ENCODE measurements at places on chromosomes 12 and 14.

DNA sequence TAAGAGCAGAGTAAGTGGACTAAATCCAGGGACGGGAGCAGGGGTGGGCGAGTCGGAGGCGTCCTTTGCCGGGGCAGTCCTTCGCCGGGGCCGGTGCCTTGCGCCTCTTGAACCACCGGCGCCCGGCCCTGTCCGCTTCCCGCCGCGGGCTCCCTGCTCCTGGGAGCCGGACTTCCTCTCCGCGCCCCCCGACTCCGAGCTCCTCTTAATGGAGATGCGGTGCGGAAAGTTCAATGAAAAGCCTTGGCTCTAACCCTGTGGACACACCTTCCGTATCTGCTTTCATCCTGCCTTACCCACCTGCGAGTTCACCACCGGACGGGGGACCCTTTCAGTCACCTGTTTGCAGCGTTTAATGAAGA, 412 bp downstream of the FGFR1OP2 start:
- DNase-seq = no peak

GRCh38 chr12:64070454-64070853, 151.6 kb downstream of the KICS2 start:
- no peak for DNase-seq

GRCh38 chr14:34372786-34373185, 89.3 kb downstream of the SPTSSA start:
- DNase-seq = no peak

GRCh38 chr12:96073346-96074330, 38.3 kb upstream of the LTA4H start:
- DNase-seq = no peak

DNA sequence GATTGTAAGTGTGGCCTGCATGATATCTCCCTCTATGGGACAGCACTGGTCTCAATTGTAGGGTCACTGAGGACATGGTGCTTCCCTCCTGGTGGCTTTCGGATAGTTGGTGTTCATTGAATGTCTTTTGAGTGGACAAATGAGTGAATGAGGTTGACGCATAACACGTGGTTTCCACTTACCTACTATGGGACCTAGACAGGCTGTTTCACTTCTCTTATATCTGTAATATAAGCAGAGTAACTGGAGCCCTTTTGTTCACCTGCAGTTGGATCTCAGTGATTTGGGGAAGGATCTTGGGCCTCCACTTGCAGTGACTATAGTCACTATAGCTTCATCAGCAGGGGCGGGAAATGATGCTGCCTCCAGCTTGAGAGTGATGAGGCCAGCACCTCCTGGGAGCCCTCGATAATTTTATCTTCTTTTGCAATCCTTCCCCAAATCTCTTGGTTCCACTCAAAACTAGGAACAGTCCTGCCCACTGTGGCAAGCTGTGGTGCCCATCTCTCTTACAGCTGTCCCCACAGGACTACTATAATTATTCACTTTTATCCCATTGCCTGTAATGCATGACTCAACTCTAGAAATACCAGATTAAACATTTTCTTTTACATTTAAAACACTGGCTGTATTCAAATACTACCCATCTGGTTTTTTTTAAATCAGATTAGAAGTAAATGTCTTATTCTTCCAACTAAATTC, 242.9 kb downstream of the CHST11 start:
- no peak for DNase-seq

- DNase-seq = no peak
Observed at GRCh38 chr14:23396126-23396525, 11.9 kb downstream of the MYH6 start.

DNA sequence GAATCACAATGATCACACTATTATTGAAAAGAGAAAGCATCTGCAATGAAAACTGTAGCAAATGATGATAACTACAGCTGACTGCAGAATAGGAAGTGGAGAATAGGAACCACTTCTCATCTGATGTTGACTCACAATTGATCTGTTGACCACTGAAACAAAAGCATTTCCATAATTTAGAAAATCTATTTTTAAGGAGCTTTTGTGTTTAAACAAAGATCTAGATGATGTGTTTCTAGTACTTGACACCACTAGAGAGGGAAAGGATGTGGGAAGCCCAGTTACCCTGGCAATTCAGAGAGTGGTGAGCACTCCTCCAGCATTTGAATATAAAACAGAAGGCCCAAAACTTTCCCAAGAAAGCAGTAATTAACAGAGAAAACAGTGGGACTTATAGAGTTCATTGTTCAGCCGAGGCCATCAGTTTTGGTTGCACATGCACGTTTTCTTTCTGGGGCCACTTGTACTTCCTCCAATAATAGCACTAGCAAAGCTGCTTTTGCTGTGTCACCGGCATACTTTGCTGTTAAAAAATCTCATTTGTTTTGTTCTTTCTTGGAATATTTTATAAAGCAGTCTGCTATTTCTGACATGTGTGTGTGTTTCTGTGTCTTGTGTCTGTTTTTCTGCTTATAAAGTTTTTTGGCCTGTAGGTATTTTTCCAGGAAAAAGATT, 76.1 kb upstream of the HECTD1 start:
- DNase-seq = no peak

GRCh38 chr14:38297681-38298080, 41.8 kb upstream of the CLEC14A start:
- no peak for DNase-seq

- DNase-seq = no peak
Observed at GRCh38 chr12:121576851-121577391, 3.9 kb downstream of the KDM2B start.

- no peak for DNase-seq
Observed at GRCh38 chr14:87334997-87335685, 657.8 kb downstream of the GALC start.

DNA sequence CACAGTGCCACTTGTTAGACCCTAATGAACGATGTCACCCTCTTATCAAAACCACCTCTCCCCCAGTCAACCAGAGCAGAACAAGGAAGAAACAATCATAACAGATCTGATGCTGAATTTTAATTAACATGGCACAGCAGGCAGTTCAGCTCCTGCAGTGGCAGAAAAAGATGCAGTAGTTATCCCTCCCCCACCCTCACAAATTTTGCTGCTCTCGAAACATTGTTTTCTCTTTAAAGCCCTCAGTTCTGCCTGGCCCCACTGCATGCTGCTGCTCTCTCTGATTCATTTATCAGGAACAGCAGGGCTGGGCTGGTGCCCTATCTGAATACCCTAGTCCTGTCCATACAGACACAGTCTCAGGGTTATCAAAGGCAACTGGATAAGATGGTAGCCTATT, 12.2 kb downstream of the CCDC175 start:
- DNase-seq = no peak

DNA sequence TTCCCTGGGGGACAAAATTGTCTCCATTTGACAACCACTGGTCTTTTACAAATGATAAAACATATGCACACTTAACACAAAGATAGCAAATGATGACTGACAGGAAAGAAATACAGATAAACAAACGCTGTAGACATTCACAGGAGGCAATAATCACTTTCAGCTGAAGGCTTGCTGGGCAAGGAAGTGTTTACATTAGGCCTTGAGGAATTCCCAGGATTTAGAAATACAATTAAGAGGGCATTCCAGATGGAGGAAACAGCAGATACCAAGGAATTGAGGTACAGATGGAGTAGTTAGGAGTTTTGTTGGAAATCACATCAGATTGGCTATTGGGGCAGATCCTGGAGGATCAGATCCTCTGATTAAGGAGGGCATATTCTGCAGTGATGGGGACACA, 93.9 kb downstream of the DYRK2 start:
- DNase-seq = no peak

DNA sequence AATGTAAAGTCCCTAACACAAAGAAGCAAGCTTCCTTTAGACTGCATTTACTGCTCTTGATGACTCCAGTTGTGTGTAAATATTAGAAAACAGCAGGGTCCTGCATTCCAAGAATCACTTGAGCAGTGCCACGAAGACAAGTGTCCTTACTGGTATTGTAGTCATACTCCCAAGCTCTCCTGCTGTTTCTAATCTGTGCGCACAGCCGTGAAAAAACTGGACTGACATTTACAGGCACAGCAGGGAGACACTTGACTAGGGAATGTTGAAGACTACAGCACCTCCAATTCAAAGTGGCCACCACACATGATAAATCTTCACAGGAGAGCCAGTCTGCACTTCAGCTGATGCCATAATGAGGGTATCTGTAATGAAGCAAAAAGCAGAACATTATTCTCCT, 91.4 kb downstream of the VRK1 start:
- DNase-seq = no peak

DNA sequence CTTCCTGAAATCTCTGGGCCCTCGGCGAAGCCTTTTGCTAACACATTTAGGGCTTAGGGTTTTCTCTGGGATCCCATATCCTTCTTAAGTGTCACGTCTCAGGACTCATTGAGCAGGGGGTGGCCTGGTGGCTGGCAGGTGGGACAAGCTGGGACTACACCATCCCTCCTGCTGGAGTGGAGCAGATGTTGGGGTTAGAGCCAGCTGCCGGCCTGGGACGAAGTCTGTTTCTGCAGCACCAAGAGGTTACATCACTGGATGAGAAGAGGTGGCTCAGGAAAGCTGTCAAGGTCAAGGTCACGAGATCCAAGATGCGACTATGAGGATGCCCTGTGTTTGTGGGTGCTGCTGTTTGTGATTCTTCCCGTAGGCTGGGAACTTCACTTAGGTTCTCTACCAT, 16.3 kb downstream of the SMCO2 start:
- no peak for DNase-seq

DNA sequence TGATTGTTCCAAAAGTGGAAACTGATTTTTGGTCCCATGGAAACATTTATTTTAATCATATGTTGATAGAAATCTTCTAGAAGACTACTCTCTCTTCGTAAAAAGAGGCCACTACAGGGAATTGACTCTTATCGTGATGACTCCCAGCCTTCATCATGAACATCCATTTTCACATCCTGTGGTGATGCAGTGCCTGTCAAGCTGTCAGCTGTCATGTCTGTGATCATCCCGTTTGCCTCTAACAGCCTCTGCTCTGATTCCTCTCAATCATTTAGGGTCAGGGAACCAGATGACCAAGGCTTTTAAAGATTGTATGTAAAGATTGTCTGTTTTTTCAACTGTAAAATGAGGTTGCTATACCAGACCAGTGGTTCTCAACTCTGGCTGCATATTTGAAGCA, 419.0 kb upstream of the MGAT4C start:
- no peak for DNase-seq

DNA sequence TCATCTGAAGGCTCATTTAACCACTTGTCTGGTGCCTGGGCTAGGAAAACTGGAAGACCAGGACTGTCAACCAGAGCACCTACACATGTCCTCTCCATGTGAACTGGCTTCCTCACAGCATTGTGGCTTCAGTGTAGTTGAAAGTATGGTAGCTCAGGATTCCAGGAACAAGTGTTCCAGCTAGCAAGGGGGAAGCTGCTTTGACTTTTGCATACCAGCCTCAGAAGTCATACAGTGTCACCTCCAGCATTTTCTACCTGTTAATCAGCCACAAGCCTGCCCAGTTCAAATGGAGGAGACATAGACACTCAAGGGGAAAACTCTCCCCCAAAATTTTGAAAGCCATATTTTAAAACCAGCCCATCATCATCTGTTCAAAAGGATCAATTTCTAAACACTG, 212.8 kb upstream of the CAND1 start:
- DNase-seq = no peak

GRCh38 chr14:32203928-32204357, 874 bp upstream of the RNU6-8 start:
- DNase-seq = no peak

DNA sequence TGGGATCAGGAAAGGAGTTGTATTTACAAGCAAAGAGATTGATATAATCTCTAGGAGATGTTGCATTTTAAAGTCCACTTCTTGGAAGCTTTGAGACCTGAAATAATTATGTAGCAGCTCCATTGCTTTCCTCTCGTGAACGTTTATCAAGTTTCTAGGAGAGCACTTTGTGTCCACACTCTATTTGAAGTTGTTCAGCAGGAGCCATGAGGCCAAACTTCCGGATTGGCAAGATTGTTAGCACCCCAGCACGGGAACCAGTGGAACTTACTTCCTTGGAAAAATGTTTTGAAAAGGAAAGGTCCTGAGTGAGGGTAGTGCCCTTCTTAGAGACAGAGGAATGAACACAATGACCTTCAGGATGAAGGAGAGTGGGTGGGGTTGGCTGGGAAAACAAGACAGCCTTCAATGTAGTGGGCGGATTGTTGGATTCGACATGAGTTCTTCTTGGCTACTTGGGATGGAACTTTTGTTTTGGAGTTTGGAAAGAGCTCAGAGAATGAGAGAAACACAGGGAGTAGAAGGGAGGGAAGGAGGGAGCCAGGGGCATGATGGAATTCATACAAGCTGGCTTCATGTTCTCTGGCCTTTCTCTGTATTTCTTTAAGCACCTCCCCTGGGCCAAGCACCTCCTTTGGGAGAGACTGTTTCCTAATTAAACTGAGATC, 23.8 kb upstream of the CISTR start:
- DNase-seq = no peak

GRCh38 chr14:38662781-38663180, 406.9 kb upstream of the CLEC14A start:
- no peak for DNase-seq

GRCh38 chr12:85152311-85152729, 116.2 kb downstream of the LRRIQ1 start:
- no peak for DNase-seq

- DNase-seq = no peak
Observed at GRCh38 chr12:105982022-105982421, 156.7 kb downstream of the NUAK1 start.

- no peak for DNase-seq
Observed at GRCh38 chr12:132494294-132495164, 4.6 kb downstream of the FBRSL1 start.

- DNase-seq = no peak
Observed at GRCh38 chr14:52244997-52245396, 22.5 kb upstream of the PTGDR start.

- DNase-seq = peak; percentile 26
Observed at GRCh38 chr12:80187660-80188090, 88.3 kb downstream of the OTOGL start.

DNA sequence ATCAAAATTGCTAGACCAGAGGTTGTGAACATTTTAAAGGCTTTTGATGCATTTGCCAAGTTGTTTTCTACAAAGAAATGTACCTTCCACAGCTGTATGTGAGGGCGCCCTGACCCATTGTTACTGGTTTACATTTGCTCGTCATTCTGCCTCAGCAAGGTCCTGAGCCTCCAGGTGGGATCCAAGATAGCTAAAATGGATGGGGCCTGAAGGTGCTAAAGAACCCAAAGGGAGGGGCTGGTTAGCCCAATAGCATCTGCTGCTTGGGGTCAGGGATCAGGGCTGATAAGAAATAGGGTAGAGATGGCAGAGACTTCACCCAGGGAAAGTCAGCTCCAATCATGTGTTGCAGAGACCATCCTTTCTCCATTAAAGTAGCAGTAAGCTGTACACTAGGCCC, 43.1 kb downstream of the GALNT16 start:
- no peak for DNase-seq

DNA sequence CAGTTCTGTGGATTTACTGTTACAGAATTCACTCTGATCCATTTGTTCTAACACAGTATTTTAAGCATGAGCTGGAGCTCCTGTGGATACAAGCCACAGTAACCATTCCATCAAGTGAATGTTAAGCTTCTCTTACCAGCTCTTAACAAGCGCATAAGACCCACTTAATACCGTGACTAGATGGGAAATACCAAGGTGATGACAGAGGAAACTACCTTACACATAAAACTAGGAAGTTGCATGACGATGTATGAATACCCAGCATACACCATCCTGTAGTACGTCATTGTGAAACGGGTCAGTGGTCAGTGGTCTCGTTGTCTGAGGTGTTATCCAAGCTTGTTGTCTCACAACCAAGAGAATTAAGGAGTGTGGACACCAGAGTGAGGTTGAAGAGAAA, 2.0 kb upstream of the GALC start:
- DNase-seq = no peak

- DNase-seq = no peak
Observed at GRCh38 chr14:61103541-61104339, 122.7 kb downstream of the SLC38A6 start.

Measured in NCI-H2081 treated with DMSO at 0.1 percent for 48 hours (cell line).